ENCODE measurements at places on chromosomes 7 and 10. TPM values are rescaled to one million over a fixed set of nuclear protein-coding genes. Genes with fewer than 3 reads are reported as not detected.

The ZNF488 gene
- not detected for total RNA-seq

The TFR2 gene
- not detected for total RNA-seq

The ZNF503 gene
- total RNA-seq: 1.4 TPM

The PRKRIP1 gene
- total RNA-seq: 18.5 TPM

The WNT2 gene
- not detected for total RNA-seq

The NPFFR1 gene
- not detected for total RNA-seq

The PRKAR2B gene
- 33.5 TPM for total RNA-seq

The SMNDC1 gene
- total RNA-seq: 7.5 TPM

The OR13A1 gene
- not detected for total RNA-seq

The NPY gene
- total RNA-seq: not detected

The FAM25A gene
- not detected for total RNA-seq

The H2BK1 gene
- not detected for total RNA-seq

The GJD4 gene
- not detected for total RNA-seq

The TUBB8 gene
- not detected for total RNA-seq

The PON1 gene
- not detected for total RNA-seq

The FZD1 gene
- 0.97 TPM for total RNA-seq

The CPN1 gene
- total RNA-seq: not detected

The CYP17A1 gene
- total RNA-seq: not detected

The NPY4R gene
- total RNA-seq: not detected

The HOXA9 gene
- 28.9 TPM for total RNA-seq

The HGF gene
- total RNA-seq: 1.8 TPM

The ZNF727 gene
- total RNA-seq: not detected

The LMOD2 gene
- total RNA-seq: not detected

The VSTM4 gene
- total RNA-seq: under 0.01 TPM

The GOLGA7B gene
- not detected for total RNA-seq

The PPP1R3C gene
- 1.9 TPM for total RNA-seq

The SPDYE11 gene
- not detected for total RNA-seq

The ASIC3 gene
- not detected for total RNA-seq

The AFAP1L2 gene
- total RNA-seq: 8.4 TPM

The PLEKHS1 gene
- not detected for total RNA-seq

The DRGX gene
- total RNA-seq: not detected

The DPP6 gene
- total RNA-seq: not detected

The CCDC146 gene
- total RNA-seq: 0.46 TPM

The ZNF92 gene
- 13.6 TPM for total RNA-seq

The CLEC2L gene
- total RNA-seq: not detected

The CPEB3 gene
- 0.32 TPM for total RNA-seq

The ACSM6 gene
- not detected for total RNA-seq

The HPS1 gene
- total RNA-seq: 14.6 TPM

The ALOX5 gene
- total RNA-seq: 0.15 TPM

Data from epithelial cell of umbilical artery (primary cell).